ENCODE measurements at places on chromosomes 5 and 9.

DNA sequence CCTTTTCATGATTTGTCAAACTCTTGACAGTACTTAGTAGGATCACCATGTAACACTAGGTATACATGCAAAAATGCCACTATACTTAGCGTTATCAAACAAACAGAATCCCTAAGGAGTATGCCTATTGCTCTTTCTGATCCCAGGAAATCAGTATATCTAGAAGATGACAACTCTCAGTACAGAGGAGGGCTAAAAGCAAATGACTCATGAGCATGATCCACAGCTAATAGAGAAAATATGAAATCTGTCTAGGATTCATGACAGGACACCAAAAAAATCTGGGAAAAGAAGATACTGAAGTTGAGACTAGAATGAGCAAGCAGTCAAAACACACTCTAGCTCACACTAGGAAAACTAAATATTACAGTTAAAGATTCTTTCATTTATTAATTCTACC lies 89.2 kb downstream of the RAPGEF6 start:
- no peak for DNase-seq

DNA sequence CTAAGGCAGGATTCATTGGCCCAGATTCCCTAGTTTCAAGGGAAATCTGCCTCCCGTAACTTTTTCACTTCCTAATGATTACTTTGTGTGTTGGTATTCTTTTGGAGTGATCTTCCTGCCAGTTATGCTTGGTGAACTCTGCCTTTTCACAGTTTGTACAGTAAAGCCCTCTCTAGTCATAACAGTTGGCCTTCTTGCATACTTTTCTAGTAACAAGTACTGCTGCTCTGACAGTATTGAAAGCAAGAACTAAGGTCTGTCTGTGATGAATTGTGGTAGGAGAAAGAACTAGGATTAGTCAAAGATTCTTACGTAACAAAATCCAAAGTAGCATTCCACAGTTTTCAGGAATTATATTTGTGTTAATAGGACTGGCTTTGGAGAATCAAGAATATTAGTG lies 1457.2 kb upstream of the WWC1 start:
- no peak for DNase-seq

GRCh38 chr9:90169490-90169889 lies 473.1 kb downstream of the DIRAS2 start:
- no peak for DNase-seq

GRCh38 chr5:16931334-16932110 lies 4.6 kb downstream of the MYO10 start:
- no peak for DNase-seq

DNA sequence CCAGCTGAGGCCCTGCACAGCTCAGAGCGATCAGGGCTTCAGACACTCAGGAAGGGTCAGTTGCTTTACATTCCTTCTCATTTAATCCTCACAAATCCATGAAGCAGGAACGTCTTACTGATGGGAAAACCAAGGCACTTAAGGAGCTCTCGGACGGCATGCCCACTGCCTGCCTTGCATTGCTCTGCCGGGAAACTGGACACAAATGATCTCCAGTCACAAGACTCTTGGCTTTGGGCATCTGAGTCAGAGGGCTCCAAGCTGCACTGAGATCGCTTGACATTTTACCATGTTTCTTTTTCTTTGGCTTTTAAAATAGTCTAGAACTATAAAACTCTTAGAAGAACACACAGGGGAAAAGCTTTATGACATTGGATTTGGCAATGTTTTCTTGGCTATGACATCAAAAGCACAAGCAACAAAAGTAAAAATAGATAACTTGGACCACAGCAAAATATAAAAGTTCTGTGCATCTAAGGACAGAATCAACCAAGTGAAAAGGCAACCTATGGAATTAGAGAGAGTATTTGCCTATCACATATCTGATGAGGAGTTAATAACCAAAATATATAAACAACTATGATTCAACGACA lies 43.6 kb upstream of the HRH2 start:
- DNase-seq, result no peak

DNA sequence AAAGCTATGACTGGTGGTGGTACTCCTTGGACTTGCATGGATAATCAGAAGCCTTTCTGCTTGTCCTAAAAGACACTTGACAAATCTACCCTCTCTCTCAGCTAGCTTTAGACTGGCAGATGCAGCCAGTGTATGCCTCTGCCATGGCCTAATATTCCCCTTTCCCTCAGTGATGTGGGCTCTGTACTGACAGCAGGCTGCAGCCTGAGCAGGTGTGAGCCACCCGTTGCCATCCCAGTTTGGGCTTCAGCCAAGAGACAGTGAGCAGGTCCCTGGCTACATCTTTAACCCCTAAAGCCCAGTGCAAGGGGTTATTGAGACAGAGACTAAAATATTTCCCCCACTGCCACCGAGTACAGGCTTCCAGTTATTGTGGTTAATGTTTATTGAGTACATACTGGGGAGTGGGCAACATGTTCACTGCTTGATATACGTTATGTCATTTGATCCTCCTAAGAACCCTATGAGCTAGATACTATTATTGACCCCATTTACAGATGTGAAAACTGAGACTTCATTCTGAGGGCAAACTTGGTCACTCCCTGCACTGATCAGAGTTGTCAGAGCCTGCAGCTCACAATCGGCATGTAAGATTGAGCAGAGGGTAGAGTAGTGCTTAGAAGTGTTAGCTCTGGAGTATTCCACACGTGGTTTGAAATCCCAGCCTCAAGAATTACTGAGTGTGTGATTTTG lies 254.2 kb downstream of the ARHGAP26 start:
- DNase-seq, result no peak

- DNase-seq, result no peak
These were observed 104.7 kb upstream of the PHYKPL start for GRCh38 chr5:178337334-178337741.

DNA sequence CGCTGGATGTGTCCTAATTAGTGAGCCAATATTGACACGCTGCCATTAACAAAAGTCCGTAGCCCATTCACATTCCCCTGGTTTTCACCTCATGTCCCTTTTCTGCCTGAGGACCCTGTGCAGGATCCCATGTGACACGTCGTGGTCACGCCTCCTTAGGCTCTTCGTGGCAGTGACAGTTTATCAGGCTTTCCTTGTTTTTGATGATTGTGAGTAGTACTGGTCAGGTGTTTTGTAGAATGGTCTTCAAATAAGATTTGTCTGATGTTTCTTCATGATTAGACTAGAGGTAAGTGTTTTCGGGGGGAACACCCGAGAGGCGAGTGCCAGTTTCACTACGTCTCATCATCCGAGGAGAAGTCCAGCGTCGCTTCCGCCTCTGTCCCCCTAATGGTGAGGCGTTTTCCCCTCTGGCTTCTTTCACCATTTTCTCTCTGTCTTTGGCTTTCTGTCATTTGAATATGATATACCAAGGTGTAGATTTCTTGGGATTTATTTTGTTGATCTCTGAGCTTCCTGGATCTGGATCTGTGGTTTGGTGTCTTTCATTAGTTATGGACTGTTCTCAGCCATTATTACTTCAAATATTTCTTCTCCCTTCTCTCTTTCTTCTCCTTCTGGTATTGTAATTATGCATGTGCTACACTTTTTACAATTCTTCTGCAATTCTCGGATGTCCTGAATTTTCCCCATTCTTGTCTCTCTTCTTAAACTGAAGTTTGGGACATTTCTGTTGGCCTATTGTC lies 57.3 kb downstream of the TRIP13 start:
- no peak for DNase-seq

- no peak for DNase-seq
These were observed 6.6 kb downstream of the CDX1 start for GRCh38 chr5:150173161-150173560.

- no peak for DNase-seq
These were observed 60.2 kb downstream of the SLC22A5 start for GRCh38 chr5:132429463-132430440.

DNA sequence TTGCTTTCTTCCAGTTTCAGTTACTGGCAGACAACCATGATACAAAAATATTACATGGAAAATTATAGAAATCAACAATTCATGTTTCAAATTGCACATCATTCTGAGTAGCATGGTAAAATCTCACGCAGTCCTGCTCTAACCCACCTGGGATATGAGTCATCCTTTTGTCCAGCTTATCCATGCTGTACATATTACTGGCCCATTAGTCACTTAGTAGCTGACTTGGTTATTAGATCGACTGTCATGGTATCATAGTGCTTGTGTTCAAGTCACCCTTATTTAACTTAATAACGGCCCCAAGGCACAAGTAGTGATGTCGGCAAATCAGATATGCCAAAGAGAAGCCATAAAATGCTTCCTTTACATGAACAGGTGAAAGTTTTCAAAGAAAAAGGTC lies 41.2 kb downstream of the NADK2 start:
- no peak for DNase-seq

DNA sequence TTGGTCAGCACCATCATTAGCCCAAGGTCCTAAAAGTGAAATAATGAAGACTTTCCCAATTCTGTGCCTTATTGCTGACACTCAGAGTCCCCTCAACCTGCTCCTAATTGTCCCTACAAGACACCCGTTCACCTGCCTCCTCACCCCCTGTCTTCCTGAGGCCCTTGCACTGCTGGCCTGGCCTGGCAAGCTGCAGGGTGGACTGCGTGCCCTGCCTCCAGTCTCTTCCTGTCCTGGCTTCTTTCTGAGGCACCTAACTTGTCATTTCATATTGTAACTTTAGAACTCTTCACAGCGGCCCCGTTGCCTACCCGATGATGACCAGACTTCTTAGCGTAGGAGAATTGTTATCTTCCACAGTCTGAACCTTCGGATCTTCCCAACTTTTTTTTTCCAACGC lies 153.9 kb downstream of the SMARCA2 start:
- no peak for DNase-seq

GRCh38 chr9:109031241-109031640 lies 17.9 kb upstream of the CTNNAL1 start:
- no peak for DNase-seq

GRCh38 chr5:158819095-158819494 lies 280.6 kb downstream of the EBF1 start:
- peak; percentile 12 for DNase-seq

DNA sequence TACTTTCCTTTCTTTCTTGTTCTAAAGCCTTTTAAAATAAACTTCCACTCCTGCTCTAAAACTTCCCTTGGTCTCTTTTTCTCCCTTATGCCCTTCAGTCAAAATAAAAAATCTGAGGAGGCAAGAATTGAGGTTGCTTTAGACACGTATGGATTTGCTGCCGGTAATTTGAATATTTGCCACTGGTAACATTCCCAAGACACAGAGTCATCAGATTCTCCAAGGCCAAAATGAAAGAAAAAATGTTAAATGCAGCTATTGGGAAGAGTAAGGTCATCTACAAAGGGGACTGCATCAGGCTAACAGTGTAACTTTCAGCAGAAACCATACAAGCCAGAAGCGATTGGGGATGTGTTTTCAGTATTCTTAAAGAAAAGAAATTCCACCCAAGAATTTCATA lies 311.1 kb downstream of the CDH18 start:
- DNase-seq, result no peak

GRCh38 chr9:104258296-104259011 lies 164.3 kb downstream of the SMC2 start:
- no peak for DNase-seq

DNA sequence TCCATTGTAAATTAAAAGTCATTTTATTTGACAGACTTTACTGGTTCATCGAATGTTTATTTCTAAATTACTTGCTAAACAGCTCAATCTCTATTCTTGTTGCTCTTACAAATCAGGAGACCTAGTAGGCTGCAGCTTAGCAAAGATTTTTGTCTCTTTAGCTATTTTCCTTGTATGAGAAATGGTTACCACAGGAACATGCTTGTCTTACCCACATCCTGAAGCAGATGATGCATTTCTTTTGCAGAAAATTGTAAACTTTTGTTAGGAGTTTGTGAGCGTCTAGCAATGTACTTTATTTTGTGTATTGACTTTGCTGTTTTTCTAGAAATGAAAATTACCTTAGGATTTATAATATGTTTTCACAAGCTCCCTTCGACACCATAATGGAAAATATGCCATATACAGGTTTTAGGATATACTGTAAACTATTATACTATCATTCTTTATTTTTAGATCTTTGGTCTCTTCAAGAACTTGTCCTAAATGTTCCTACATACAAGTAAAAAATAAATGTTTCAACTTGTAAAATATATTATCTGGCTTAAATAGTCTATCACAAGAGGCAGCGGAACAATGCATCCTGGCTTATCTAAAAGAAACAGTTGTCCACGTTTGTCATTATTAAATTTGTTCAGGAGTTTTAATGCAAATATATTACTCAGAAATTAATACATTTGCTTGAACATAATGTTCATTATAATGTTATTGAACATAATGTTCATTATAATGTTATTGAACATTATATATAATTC lies 54.1 kb downstream of the SPEF2 start:
- DNase-seq, result no peak

DNA sequence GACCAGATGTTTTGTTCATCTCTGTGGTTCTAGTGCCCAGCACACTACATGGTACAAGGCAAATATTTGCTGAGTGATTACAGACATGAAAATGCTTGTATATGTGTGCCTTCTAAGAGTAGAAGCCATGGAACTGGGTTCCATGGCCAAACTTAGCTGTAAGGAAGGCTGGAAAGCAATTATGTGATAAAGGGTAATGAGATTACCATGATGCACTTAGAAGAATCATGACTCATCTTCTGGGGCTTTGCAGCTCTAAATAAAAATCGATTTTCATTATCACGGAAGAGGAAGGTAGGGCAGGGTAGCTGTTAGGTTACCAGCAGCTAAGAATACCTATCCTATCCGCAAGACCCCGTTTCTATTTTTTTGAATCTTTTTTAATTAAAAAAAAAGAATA lies 28.0 kb downstream of the RFK start:
- no peak for DNase-seq

DNA sequence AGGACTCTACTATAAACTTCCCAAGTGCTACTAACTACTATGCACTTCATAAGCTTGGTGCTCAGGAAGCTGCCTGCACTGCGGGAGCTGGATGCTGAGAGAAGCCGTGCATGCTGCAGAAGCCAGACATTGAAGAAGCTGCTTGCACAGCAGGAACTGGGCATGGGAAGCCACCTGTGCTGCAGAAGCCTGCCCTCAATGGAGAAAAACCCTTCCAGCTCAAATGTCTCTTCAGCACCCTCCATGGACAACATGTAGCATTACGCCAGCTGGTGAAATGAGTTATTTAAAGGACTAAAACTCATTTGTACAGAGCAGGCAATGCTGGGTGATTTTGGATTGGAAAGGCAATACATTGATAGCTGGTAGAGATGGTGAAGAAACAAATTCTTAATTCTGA lies 247.2 kb downstream of the KIF4B start:
- DNase-seq, result no peak

DNA sequence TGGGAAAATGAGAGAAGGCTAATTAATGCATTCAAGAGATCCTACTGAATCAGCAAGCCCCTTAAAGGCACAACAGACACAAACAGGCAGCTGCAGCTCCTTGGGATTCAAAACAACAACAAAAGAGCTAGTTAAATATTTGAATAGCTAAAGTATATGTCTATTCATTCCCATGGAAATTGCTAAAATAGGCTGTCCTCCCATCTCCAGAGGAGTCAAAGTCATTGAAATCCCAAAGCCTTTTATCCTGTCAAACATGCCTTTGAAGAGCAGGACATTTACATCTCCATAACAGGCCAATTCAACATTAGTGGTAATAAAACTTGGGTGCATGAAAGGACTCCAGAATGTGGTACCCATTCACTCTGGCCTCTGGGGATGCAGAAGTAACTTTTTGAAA lies 177.4 kb downstream of the NTRK2 start:
- no peak for DNase-seq

GRCh38 chr5:120765189-120765588 lies 301.1 kb downstream of the PRR16 start:
- no peak for DNase-seq

GRCh38 chr5:73374520-73375190 lies 73.9 kb downstream of the FOXD1 start:
- DNase-seq, result no peak

Measured in putamen (tissue), 1 donor.